ENCODE measurements at places on chromosomes 11 and 22.
A peak's percentile ranks its signal among the peaks of the same experiment; 100 is the strongest.

- DNase-seq = no peak
These were observed 13.0 kb downstream of the TUB start for GRCh38 chr11:8093931-8094575.

DNA sequence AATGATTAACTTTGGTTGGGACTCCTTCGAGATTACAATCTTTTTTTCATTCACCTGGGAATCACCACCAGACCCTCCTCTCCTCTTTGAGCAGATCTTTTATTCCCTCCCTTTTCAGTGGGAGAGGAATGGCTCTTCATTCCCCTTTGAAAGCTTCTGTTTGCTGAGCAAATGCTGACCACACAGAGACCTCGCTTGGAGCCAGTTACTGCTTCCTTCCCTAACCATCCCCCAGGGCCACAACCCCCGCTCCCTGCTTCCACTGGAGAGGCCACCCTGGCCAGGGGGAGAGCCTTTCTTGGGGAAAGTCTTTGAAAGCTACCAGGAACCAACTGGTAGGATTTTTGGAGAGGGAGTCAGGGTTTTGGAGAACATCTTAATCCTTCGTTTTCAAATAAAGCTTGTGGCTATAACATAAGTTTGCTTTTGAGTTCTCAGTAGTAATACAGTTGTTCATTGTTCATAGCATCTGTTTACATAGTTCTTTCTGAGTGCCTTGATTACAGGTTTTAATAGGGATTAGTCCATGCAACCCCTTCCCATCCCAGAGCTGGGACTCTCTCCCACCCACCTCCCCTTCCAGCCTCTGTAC lies 138.4 kb downstream of the DBX1 start:
- no peak for DNase-seq

- DNase-seq = no peak
These were observed 14.3 kb upstream of the ADA2 start for GRCh38 chr22:17233348-17234043.

GRCh38 chr11:96194581-96195374 lies 148.2 kb downstream of the MAML2 start:
- DNase-seq = no peak

- no peak for DNase-seq
These were observed 1.2 kb downstream of the ATXN10 start for GRCh38 chr22:45672564-45673481.

DNA sequence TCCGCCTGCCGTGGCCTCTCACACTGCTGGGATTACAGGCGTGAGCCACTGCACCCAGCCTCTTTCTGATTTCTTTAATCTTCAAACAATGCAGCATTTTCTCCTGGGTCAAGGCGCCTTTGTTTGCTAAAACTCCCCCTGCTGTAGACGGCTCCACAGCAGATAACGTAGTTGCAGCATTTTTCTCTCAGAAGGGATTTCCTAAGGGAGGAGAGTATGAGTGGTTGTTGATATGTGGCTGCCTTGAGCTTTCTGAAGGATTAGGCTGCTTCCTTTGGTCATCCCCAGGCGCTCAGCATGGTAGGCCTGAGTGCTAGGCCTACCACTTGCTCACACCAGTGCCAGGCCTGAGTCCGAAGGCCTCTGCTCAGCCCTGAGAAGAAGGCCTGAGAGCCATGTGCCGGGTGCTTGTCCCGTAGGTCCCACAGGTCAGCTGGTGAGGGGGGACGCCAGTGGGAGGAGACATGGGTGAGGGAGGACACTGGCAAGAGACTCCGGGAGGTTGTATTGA lies 18.1 kb downstream of the SMARCB1 start:
- DNase-seq = no peak

- DNase-seq = no peak
These were observed 12.5 kb upstream of the GRIK4 start for GRCh38 chr11:120499088-120499487.

GRCh38 chr22:32020117-32020516 lies 22.9 kb upstream of the SLC5A1 start:
- no peak for DNase-seq

GRCh38 chr11:77397631-77398030 lies 76.3 kb downstream of the PAK1 start:
- no peak for DNase-seq

GRCh38 chr11:66727282-66728037 lies 1.6 kb downstream of the SPTBN2 start:
- no peak for DNase-seq

GRCh38 chr11:22703040-22703439 lies 36.6 kb downstream of the GAS2 start:
- DNase-seq = no peak

DNA sequence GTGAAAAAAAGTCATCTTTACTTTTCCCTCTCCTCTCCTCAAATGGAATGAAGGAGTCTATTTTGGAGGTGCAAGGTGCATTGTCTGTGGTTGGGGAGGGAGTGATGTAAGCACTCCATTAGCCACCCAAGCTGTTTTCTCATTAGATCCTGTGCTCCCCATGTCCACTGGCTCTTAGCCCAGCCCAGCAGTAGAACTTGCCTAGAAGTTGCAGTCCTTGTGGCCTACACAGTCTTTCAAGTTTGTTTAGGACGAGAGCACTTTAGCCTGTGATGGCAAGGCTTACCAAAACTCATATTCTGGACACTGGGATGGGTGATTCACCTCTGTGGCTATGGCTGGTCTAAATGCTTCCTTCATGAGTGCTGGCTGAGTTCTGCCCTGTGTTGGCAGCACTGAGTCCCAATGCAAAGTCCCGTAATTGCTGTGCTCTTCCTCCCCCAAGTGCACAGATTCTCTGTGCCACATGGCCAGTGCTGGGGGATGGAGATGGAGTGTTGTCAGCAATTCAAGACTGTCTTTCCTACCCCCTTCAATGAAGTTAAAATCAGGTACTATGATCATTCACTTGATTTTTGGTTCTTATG lies 15.8 kb downstream of the SLC22A25 start:
- DNase-seq = no peak

DNA sequence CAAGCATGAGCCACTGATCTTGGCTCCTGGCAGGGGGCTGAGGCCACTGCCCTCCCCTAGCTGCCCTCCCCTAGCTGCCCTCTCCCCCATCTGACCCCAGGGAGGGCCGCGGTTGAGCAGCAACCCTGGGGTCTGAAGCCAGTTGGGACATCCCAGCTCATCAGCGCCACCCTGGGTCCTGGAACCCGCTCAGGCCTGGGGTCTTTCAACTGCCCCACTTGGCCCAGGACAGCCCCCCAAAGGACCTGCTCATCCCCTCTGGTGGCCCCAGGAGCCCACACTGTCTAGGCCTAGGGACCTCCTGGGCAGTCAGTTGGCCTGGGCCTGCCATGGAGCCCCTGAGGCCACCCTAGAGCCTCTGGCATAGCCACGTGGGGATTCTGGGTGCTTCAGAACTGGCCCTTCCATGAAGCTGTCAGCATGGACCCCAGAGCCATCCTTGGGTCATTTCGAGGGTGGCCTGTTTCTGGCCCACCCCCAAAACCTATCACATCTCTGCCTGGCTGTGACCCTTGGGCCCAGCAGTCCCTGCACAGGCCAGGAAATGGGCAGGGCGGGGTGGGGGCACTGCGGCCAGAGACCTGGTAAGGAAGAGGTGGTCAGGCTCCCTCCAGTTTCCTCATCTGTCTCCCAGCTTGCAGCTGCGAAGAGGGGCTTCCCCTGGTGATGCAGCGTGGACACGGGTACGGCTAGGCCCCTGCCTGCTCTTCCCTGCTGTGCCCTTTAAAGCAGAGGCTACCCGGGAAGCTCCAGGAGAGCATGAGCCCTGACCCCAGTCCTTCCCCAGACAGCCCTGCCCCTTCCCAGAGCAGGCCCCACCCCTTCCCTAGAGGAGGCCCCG lies 37.9 kb downstream of the MUC2 start:
- DNase-seq = no peak

DNA sequence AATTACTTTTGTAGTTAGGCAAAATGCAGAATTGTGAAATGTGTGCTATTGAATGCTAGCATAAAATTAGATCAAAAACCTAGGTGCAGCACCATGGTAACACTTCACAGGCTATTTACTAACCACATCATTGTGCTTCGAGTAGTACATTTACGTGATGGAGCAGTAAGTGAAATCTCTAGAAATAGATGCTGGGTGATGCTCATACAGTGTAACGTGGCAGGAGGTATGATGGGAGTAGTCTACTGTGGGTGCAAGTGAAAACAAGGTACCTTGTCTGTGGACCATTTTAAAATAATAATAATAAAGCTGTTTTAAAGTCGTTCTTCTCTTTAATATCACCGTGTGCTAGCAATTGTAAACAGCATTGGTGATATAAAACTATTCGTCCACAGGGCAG lies 132.3 kb downstream of the DYNC2H1 start:
- no peak for DNase-seq

DNA sequence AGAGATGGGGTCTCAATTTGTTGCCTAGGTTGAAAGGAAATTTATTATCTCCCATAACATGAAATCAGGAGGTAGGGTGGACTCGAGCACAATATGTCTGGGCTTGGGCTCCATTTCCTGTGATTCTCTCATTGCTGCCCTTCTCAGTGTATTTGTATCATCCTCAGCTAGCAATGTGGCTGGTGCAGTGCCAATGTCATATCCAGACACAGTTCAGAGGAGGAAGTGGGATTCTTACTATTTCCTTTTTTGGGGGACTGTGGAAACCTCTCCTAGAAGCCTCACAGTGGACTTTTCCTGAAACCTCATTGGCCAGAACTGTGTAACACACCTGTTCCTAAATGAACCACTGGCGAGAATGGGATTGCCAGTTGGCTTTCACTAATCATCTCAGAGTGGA lies 21.0 kb upstream of the SWAP70 start:
- no peak for DNase-seq

DNA sequence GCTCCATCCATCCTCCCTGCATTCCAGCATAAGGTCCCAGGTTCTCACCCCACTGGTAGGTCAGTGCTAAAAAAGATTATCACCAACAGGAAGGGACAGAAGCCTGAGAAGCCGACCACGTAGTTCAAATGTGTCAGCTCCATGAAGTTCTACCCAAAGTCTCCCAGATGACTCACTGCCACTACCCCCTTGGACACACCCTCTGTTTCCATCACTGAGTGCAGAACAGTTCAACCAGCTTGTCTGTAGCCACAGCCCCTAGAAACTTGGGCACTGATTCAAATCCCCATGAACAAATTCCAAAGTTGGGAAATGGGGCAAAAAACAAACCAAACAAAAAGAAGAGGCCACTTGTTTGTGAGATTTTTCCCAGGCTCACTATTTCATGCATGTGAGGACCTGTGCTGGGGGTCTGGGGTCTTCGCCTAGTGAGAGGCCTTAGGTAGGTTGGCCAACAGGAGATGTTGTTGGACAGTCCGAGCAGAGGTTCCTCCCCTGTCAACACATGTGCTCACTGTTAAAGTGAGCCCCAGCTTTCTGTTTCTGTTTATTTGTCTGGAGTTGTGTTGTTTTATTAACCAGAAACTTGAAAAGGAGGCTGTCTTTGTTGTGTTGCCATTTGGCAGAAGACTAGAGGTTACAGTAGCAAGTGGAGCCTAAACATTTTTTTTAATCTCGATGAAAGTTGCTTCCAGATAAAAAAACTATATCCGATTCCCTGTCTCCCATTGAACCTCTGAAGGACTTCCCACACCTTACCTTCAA lies 24.2 kb upstream of the FLI1 start:
- DNase-seq = peak; percentile 73

GRCh38 chr11:104522650-104523049 lies 358.7 kb upstream of the PDGFD start:
- no peak for DNase-seq

GRCh38 chr11:44146931-44147330 lies 51.5 kb downstream of the EXT2 start:
- no peak for DNase-seq

DNA sequence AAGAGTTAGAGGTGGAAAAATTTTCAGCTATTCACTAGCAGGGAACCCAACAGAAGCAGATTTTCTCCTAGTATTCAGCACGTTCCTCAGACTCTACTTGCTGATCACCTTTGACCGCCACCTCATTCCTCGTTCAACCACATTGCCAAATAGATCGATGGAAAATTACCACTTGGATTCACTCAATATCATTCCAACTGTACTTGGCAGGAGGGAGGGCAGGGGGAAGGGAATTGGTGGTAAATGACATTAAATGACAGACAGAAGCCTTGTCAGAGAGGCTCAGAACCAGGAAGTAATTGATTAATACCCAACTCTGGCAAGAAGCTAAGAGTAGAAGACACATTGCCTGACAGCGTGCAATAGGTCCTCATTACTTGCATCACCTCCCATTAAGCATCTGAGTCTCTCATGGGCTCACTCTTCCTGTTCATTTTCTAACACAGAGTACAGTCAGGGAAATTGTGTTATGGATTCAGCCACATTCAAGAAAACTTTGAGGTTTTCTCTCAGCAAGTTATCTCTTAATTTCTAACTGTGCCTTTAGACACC lies 240.5 kb upstream of the FAT3 start:
- DNase-seq = no peak

DNA sequence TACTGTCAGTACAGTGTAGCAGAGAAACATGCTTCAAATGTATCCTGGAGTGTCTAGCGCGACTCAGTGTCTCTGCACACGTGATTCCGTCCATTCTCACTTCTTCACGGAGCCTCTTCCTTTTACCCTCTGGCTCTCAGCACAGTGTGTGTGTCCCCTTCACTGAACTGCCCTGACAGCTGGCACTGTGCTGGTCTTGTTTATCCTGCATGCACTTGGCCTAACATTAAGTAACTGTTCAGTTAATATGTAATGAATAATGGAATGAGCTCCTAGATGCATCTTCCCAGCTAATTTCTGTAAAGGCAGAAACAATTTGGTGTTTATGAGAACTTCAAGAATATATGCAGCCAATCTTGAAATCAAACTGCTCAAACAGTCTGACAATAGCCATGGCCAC lies 44.4 kb downstream of the KMT5B start:
- no peak for DNase-seq

DNA sequence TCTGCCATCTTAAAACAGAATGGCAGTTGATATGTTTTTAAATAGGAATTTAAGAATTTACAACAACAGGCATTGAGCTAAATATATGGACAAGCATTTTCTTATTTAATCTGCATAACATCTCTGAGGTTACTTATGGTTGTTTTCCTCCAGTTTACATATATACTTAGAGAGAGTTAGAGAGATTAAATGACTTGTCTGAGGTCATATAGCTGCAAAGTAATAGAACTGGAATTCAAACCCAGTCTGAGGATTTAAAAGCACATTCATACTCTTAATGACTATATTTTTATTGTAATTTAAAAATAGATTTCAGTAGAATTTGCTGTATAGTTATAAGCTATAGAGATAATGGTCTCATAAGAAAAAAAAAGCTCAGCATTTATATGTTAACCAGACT lies 81.4 kb upstream of the GRIK4 start:
- no peak for DNase-seq

GRCh38 chr11:62108017-62108750 lies 15.6 kb upstream of the INCENP start:
- DNase-seq = peak; percentile 51

GRCh38 chr22:50316114-50317065 lies 8.9 kb upstream of the PLXNB2 start:
- no peak for DNase-seq

GRCh38 chr11:62149986-62150886 lies 26.4 kb downstream of the INCENP start:
- no peak for DNase-seq

Data from bone marrow (tissue), 2 donors.